HAP-1 (cell line): ENCODE measurements at places on chromosomes 4 and X.

DNA sequence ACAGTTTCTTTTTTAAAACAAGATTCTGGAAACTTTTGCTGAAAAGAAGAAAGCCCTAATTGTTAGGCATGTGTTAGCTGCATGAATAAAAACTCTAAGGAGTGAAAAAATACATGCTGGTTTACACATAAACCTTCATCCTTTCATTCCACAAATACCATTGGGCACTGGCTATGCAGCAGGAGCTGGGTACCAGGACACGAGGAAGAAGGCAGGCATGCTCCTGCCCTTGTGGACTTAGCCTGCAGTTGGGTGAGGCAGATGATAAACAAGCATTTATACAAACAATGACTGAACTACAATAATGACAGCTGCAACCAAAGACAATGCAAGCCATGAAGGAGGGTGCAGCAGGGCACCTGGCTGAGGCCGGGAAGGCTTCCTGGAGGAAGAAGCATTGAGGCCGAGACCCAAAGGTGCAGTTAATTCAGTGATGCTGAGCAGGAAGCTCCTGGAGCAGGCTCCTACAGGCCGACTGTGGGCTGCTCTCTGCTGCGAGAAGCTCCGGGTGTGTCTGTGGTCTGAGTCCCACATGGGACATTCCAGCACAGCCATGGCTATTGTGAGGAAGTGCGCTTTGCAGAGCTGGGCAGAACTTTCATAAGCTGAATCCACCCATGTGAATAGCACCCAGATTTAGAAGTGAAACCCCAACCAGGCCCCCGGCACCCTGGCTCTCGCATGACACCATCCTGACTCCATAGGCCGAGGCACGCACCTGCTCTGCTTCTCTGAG lies 44.0 kb upstream of the MXD4 start:
- DNase-seq = no peak

GRCh38 chrX:103817502-103817901 lies 14.6 kb downstream of the RAB9B start:
- peak; percentile 57 for DNase-seq

- peak; percentile 98 for DNase-seq
These were observed 28.5 kb upstream of the FGF2 start for GRCh38 chr4:122798101-122798500.

- DNase-seq = no peak
These were observed 443.4 kb downstream of the TECRL start for GRCh38 chr4:63965875-63966274.

GRCh38 chrX:20029728-20030127 lies 38.9 kb upstream of the BCLAF3 start:
- DNase-seq = no peak

GRCh38 chr4:6916587-6917460 lies 7.2 kb downstream of the TBC1D14 start:
- no peak for DNase-seq

DNA sequence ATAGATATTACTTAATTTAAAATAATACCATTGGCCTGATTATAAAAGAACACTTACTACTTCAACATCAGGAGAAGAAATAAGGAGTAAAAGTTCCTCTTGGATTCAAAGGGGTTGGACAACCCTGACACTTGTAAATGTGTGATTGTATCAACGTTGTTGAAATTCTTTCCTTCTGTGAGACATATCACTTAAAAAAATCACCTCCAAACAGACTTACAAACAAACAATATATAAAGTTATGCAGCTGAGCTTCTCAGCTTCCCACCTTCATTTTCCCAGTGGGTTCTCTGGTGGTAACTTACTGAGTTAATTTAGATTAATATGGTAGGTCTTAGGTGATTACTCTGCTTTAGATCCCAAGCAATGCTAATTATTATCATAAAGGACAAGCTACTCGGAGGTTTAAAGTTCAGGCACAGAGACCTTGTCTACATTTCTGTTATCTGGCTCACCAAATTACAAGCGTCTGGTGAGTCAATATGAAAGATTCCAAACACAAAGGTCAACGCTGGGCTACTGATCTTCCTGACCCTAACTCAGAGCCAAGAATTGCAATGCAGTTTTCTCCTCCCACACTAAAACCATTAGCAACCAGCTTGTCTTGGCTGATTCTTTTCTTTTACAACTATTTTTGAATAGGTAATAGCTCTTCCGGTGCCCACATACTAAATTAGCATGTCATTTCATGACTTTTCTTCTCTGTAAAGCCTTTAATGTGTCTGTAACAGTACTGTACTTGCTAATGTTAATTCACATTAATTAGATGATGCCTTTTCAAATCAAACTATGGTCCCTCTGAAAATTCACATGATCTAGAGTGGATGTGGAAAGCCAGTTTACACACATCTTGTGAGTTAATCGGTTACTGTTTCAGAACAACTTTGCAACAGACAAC lies 157.6 kb downstream of the RASL11B start:
- no peak for DNase-seq

DNA sequence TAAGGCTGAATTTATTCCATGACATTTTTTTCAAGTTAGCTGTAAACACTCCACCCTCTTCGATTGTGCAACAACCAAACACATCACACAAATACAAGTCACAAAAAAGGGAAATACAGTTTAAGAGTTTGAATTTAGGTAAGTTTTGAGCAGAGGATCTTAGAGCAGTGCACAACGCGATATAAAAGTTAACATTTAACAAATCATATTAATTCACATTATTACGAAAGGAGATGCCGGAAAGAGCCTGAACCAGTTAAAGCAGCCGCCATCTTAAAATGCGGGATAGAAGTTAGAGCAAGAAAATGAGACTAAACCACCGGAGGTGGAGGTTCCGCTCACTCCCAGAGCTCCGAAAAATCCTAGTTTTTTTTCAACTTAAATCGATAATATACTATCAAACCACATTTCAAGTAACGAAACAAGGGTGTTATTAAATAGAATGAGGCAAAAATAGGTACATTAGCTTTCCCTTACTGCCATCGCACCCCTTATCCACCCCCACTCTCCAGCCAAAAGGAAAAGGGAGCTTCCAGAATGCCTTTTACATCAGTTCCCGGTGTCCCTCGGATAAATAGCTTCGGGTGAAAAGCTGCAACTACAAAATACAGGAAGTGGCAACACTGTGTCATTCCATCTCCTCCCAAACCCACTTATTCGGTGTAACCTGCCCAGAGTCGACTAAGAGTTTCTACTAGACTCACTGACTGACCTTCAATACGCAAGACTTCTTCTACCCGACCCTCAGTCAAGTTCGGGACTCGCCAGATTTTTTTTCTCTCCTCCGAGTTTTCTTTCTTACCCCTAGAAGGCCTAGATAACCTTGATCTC lies 1.9 kb downstream of the UBE2D3 start:
- peak; percentile 73 for DNase-seq

DNA sequence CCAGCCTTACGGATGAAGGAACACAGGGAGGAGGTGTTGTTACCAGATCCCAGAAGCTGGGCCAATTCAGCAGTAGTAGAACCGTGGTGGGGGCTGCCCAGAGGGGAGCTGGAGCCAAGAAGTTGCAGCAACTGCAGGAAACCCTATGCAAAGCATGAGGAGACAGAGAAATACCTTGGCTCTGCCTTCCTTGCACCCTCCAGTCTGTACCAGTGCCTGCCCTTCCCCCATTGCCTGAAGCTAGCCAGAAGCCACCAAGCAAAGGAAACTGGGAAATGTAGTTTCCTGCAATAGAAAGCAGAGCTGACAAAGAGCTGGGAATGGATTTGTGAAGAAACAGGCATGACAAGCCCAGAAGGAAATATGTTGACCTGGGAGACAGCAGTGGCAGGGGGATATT lies 108.7 kb upstream of the FUNDC1 start:
- DNase-seq = no peak

- DNase-seq = no peak
These were observed 68.3 kb downstream of the PALLD start for GRCh38 chr4:168565130-168565529.

DNA sequence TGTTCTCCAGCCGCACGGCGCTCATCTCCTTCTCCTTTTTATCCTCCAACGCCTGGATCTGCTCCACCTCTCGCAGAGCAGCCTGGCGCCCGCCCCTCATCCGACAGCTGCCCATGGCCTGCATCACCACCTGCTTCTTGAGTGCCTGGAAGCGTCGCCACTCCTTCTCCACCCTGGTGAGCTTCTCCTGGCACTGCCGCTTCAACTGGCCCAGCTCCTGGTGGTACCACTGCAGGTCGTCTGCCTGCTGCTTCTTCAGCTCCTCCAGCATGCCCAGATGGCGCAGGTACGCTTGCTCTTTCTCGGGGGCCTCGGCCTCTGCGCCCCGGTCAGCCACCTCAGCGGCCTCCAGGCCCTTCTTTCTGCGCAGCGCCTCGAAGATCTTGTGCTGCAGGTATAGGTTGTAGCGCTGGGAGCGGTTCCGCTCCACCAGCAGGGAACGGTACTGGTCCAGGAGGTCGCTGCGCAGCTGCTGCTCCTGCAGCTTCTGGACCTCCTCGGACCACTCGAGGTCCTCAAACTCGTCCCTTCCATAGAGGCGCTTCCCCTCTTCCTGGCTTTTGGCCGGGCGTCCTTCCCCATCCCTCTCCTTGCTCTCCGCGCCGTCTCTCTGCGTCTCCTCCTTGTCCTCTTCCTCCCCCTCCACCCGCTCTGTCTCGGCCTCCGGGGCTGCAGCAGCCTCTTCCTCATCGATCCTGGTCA lies 1.2 kb upstream of the TADA2B start:
- DNase-seq = no peak

GRCh38 chr4:130044788-130045531 lies 949.0 kb downstream of the C4orf33 start:
- DNase-seq = no peak

- no peak for DNase-seq
These were observed 238.7 kb downstream of the DHRSX start for GRCh38 chrX:2261831-2262667.

- no peak for DNase-seq
These were observed 68.5 kb downstream of the CEP44 start for GRCh38 chr4:174352061-174352819.

- DNase-seq = no peak
These were observed 128.1 kb downstream of the PTTG2 start for GRCh38 chr4:38088321-38088720.

- DNase-seq = no peak
These were observed 365.7 kb downstream of the PPP3CA start for GRCh38 chr4:100981447-100982204.

- DNase-seq = peak; percentile 17
These were observed 29.8 kb downstream of the YY2 start for GRCh38 chrX:21885568-21885967.

- DNase-seq = no peak
These were observed 24.9 kb downstream of the CLDN34 start for GRCh38 chrX:9992061-9992460.

GRCh38 chr4:8150152-8151090 lies 8.2 kb downstream of the ABLIM2 start:
- DNase-seq = no peak

DNA sequence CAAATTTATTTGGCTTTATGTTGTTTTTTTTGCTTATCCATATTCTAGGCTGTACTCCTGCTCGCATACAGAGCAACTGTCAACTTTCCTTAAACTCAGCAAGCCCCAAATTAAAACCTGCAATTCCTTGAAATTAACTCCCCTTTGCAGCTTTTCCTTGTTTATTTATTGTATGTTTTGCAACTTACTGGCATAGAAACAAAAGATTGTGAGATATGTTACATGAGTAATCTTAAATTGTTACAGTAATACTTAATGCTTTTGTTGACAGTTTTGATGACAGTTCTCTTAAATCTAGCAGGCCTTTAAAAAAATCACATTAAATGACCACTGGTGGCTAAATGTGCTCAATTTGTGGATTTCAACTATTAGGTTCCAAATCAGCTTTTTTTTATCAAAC lies 4.5 kb downstream of the DDX3X start:
- DNase-seq = no peak

DNA sequence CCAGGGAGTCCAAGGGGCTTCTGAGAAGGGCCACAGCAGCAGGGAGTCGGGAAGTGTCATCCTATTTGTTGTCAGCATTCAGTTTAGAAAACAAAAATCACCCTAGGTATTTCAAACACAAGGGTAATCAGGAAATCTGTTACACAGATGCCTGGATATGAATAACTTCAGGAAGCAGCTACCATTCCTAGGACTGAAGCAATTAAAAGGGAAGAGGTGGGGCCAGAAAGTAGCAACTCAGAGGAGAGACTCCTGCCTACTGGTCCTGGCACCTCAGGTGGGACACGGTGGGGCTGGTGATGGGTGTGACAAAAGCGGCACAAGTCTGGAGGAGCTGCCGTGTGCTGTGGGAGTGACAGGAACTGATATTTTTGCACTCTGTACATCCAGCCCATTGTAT lies 107.9 kb downstream of the PDGFRA start:
- no peak for DNase-seq

- DNase-seq = no peak
These were observed 11.5 kb downstream of the DCLK2 start for GRCh38 chr4:150089732-150090131.

- DNase-seq = peak; percentile 44
These were observed 787 bp upstream of the TET2 start for GRCh38 chr4:105145903-105146275.

GRCh38 chr4:19195696-19196095 lies 1056.0 kb upstream of the SLIT2 start:
- no peak for DNase-seq

GRCh38 chrX:30568136-30568535 lies 9.4 kb downstream of the TASL start:
- DNase-seq = no peak

- no peak for DNase-seq
These were observed 102.9 kb downstream of the TEX13A start for GRCh38 chrX:105117621-105118020.

- DNase-seq = no peak
These were observed 150.8 kb downstream of the RBMX2 start for GRCh38 chrX:130552444-130553073.

- no peak for DNase-seq
These were observed 125.5 kb upstream of the NRK start for GRCh38 chrX:105696870-105697269.

DNA sequence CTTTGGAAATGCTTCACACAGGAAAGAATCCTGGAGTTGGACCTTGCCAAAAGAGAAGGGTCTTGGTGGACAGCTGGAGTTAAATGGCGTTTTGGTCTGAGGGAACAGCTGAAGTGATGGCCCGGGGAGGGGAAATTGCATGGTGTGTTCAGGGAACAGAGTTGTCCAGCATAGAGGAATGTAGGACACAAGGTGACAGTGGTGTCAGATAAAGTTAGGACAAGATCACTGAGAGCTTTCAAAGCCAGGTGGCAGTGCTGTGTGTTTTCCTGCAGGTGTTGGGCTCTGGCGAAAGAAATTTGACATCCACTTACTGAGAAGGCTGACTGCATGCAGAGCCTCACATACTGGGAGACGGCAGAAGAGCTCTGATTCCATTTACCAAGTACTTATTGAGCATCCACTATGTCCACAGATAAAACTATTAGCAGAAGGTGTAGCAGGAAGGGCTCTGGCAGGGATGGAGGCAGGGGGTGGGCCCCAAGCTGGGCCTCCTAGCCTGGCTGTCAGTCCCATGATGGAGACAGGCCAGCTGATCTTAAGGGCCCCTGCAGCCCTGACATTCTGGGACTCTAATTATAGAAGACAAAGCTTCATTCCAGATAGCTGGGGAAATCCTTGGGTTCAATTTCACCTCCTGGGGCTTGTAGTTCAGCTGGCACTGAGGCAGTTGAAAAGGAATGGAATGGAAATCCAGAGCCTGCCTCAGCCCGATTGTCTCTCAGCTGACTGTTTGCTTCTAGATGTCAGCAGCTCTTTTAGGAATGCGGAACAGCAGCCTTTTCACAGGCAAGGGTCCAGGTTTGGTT lies 150.2 kb upstream of the MAMLD1 start:
- no peak for DNase-seq
